ENCODE measurements at places on chromosomes 1 and 21.

DNA sequence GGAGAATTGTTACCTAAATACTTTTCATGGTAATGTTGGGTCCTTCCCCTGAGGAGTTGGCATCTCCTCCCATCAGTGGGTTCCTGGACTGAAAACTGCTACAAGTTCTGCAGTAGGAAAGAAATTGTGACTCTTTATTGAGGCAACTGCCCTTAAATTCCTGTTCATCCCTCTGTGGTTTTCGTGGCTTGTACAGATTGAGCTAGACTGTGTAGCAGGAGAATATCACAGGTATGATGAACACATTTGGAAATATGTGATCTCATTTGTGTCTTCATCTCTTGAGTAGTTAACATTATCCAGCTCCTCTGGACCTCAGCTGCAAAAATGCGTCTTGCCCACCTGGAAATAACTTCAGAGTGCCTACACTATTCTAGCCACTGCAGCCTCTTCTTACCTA, 390.6 kb downstream of the PTPRC start:
- DNase-seq = no peak

GRCh38 chr1:71488555-71489252, 407.9 kb upstream of the ZRANB2 start:
- no peak for DNase-seq

DNA sequence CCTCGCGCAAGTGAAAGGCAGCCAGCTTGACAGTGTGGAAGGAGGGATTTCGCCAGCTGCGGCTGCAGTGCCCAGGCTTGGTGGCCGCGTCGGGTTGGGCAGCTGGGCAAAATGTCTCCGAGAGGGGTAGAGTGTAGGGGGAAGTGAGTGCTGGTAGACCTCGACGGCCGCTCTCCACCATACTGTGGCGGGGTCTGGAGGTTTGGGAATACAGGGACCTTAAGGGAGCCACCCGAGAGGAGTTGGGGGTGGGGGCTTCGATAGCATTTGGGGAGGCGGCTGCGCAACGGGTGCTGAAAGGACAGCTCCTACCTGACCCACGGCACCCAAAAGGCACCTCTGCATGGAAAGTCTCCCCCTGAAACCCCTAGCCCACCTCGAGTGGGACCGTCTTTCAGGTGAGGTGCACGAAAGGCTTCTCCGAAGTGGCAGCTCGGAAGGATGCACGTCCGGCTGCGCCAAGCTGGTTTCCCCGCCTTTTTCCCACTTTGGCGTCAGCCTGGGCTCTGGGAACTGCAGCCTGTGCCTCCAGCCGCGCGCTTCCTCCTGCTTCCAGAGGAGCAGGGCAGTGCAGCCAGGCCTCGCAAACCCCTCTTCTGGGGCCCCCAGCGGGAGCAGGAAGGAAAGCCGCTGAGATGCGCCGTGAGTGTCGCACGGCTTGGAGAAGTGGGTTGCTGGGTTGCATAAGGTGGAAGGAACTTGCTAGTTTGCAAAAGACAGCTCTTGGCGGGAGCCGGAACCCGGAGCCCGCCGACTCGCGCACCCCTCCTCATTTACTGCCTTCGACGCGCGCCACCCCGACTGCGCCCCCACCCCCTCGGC, 531 bp upstream of the HMGN2 start:
- peak; percentile 94 for DNase-seq

DNA sequence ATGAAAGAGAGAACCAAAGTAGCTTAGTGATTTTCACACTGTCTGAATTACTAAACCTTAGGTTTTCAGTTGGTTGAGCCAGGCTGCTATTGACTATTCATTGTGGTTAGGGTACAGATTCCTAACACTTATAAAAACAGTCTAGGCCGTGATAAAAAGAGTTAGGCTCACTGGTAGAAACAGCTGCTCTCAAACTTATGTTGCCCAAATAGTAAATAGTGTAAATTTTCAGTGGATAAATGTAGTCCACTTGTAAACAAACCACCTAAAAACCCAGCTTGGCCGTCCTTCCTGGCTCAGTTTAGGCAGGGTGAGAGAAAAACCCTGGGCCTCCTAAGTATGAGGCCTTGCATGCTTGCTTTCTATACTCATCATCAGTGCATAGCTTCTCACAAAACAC, 34.9 kb downstream of the ARID1A start:
- DNase-seq = no peak

GRCh38 chr1:37262439-37263170, 211.8 kb upstream of the ZC3H12A start:
- no peak for DNase-seq

GRCh38 chr1:245108909-245109308, 45.9 kb upstream of the KIF26B start:
- DNase-seq = no peak

DNA sequence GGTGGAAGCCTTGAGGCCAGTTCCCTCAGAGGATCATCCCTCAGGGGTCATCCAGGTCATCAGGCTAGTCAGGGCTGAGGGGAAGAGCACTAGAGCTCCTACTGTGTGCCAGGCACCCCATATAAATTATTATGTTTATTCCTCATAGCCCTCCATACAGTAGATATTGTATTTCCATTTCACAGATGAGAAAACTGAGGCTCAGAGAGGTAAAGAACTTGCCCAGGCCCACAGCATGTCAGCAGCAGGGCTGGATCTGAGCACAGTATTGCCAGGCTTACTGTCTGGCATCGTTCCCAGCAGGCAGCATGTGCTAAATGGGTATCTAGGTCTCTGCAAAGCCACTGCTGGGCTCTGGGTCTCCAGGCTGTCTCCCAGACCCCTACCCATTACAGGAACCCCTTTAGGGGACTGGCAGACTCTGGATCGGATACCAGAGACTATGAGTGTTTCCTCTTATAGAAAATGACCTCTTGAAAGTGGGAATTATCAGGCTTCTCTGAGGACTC, 153.3 kb downstream of the PTPRU start:
- no peak for DNase-seq

- no peak for DNase-seq
Measured at GRCh38 chr1:164704954-164705353, 146.0 kb downstream of the PBX1 start.

DNA sequence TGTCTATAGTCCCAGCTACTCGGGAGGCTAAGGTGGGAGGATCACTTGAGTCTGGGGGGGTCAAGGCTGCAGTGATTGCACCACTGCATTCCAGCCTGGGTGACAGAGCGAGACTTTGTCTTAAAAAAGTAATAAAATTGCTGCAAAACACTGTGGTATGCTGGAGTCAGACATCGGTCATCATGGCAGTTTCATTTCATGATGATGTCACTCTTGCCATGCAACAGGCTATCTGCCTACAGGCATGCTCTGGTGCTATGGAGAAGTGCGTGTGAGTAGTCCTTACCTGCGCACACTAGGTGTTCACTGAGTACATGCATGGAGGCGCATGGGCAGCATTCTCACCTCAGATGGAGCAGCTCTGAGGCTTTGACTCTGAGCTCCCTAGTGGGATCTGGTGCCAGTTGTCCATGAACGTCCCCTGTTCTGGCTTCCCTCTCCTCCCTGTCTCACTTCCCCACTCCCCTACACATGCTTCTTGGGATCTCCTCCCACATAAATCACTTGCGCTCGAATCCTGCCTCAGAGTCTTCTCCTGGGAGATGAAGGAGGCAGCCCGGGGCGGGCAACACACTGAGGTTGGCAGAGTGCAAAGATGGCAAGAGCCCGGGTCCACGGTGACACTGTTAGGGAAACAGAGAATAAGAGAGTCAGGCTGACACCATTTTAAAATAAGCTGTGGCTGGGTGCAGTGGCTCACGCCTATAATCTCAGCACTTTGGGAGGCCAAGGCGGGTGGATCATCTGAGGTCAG, 10.4 kb upstream of the CELA3B start:
- no peak for DNase-seq

DNA sequence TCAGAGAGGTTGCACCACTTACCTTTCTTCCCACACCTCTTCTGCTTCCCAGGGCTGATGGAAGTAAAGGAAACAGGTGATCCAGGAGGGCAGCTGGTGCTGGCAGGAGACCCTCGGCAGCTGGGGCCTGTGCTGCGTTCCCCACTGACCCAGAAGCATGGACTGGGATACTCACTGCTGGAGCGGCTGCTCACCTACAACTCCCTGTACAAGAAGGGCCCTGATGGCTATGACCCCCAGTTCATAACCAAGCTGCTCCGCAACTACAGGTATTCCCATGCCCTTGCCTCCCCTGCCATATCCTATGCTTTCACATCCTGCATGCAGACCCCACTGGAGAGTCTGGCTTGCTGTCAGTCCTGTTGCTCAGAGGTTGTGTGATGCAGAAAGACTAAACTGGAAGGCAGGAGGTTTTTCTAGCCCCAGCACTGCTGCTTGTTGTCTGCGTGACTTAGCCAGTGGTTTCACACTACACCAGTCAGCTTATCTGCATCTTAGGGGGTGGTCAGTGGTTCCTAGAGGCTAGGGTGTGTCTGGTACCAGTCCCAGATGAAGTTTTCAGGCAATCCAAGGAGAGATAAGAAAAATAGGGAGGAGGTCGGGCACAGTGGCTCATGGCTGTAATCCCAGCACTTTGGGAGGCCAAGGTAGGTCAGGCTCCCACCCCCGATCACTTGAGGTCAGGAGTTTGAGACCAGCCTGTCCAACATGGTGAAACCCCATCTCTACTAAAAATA, 10.2 kb downstream of the RHOC start:
- DNase-seq = no peak

DNA sequence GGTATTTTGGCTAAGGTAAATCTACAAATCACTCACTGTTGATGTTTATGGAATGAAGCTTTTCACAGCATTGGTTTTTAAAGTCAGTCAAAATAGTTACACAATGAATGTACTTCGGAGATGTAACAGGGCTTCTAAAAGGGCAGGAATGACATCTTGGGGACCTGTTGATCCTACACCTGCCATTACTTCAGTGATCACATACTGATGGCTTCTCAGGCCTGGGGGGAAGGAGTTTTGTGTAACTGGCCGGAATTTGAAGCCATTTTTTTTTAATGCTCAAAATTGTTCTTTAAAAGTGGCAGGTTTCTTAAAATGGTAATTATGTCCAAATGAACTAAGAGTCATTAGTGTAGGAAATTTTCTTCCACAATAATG, 11.2 kb downstream of the RPL5 start:
- no peak for DNase-seq

GRCh38 chr1:107124694-107125093, 16.1 kb upstream of the NTNG1 start:
- no peak for DNase-seq

GRCh38 chr1:7726623-7727022, 44.5 kb upstream of the VAMP3 start:
- DNase-seq = peak; percentile 3

DNA sequence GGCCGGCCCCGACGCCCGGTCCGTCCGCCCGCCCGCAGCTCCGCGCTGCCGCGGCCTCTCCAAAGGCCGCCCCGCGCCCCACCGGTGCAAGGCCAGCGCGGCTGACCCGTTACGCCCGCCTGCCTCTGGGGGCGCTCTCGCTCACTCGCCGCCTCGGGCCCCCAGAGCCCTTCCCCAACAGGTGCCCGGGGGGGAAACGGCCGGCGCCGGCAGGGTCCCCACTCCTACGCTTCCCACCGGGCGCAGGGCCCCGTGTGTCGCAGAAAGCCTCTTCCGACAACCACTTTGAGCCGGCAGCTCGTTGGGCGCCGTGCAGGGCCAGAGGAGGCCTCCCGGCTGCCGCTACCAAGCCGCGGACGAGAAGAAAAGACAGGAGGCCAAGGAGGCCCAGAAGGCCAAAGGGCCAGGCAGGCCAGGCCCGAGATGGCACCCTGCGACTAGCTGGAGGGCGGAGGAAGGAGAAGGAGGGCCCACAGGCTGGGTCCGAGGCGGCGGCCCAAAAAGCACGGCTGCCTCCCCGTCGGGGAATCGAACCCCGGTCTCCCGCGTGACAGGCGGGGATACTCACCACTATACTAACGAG, 64.9 kb upstream of the FCGR2A start:
- DNase-seq = peak; percentile 64

- no peak for DNase-seq
Measured at GRCh38 chr1:11531314-11531870, 52.4 kb downstream of the DISP3 start.

- DNase-seq = no peak
Measured at GRCh38 chr1:164443166-164443565, 115.8 kb upstream of the PBX1 start.
